Stimulated activated CD4-positive, alpha-beta T cell treated with anti-CD3 and anti-CD28 coated beads, Interleukin-1b, Interleukin-23, amount 100 ng/mL, for 48 hours (primary cell): ENCODE measurements at places on chromosomes 2 and 18.

- no peak for DNase-seq
Measured at GRCh38 chr18:49751427-49752094, 61.8 kb downstream of the ACAA2 start.

DNA sequence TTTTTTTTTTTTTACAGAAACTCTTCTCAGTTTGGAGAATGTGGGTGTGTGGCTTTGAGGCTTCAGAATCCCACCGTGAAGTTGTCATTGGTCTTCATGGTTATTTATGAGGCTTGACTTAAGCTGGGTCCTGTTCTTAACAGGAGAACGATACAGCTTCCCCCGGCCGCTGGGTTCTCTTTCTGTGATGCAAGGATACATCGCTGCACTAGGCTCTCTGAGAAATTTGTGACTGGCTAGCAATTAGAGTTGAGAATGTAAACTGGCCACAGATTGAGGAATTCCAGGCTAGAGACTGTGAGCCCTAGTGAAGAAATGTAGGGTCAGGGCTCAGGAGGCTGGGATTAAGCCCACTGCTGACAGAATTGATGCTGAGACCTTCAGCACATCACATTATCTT is 29.8 kb downstream of the MGAT5 start:
- DNase-seq = no peak

GRCh38 chr2:40653829-40654228 is 201.9 kb upstream of the SLC8A1 start:
- DNase-seq = no peak

GRCh38 chr18:49460976-49461601 is 644 bp upstream of the DYM start:
- DNase-seq = no peak

DNA sequence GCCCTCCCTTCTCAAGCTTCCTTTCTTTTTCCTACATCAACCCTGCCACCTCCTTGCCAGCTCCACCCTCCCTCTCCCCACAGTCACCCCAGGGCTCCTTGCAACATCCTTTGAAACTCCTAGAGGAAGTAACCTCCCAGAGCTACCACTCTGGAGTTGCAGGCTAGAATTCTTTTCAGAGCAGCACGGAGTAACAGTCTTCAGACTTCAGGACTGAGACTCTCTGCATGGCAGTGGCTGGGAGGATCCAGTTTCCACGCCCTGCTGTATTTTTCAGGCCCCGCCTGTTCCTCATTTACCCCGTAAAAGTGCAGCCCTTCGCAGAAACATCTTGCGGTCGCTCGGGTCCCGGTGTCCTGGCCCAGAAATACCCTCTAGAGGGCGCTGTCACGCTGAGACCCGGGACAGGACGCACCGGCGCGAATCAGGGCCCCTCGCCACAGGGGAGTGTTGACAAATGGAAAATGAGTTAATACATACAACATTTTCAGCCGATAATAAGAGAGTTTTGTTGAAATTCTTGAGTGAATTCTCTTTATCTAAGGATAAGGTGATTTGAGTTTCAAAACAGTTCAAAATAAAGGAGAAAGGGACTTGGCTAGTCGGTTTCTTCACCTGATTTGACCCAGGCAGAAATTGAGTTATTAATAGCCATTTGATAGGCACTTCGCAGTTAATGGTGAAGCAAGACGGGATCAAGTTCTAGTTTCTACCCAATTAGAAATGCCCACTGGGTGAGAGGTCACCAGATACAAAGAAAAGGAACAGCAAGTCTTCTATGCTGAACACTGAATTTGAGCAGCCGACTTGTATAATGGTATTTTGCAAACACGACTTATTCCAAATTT is 18.5 kb upstream of the NTSR2 start:
- DNase-seq = peak; percentile 85

DNA sequence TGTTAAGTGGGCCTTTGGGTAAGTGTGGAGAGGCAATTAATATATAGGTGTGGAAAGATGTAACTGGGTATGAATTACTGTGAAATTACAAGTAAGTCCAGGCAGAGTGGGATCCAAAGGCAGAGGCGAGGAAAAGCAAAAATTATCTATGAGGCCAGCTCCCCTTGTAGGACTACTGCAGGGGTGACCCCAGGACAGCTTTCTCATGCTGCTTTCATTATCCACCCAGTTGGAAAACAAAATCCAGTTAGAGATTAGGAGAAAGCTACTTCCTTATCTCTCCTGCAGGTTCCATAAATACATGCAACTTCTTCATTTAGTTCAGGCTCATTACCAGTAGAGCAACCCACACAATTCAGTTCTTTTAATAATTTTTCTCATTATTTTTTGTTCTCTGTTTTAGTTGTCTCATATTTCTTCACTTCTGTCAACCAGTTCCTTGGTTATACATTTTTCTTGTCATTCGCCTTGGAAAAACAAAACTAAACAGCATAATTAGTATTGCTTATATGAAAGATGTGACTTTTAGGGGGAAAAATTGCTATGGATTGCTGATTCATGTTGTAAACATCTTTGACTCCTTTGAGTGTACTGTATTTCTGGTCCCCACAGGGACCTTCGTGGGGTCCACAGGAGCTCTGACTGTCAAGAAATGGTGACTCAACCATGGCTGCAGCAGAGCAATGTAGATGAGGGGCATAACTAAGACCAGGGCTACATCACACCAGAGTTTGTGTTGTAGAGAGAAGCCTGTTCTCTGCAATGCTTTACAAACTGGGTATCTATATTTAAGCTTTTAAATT is 110.4 kb upstream of the PARD3B start:
- no peak for DNase-seq

GRCh38 chr2:63048367-63049171 is 2.1 kb upstream of the OTX1 start:
- no peak for DNase-seq

DNA sequence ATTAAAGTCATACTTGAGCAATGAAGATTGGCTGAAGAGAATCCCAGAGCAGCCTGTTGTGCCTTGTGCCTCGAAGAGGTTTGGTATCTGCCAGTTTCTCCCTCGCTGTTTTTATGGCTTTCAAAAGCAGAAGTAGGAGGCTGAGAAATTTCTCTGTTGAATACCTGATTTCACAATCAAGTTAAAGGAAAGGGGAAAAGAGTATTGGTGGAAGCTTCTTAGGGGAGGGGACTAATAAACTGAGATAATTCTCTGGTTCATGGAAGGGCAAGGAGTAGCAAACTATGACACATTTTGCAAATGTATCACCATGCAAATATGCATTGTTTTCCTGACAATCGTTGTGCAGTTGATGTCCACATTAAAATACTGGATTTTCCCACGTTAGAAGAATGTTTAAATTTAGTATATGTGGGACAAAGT is at the start of gene IL1B:
TSS of gene IL1B (minus strand) at position 85 of the 423 bp plus-strand sequence. CDS start 550 bp downstream, outside the sequence.
- no peak for DNase-seq

- no peak for DNase-seq
Measured at GRCh38 chr2:109211315-109211714, 82.3 kb downstream of the SH3RF3 start.

DNA sequence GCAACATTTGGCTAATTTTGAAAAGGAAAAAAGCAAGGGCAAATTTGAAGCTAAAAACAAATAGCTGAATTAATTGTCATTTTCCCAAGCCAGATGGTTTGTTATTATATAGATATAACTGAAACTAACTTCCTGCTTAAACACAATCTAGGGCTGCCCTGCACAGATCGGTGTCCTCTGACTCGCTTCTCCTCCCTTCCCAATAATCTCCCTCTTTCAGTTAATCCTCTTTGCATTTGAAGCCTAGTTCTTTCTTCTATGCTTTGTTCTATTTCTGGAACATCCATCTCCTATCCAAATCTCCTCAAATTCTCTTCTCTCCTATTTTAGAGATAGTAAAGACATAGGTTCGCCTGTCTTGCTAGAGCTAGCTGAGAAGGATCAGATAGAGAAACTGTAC is 328.1 kb downstream of the SLC8A1 start:
- no peak for DNase-seq

DNA sequence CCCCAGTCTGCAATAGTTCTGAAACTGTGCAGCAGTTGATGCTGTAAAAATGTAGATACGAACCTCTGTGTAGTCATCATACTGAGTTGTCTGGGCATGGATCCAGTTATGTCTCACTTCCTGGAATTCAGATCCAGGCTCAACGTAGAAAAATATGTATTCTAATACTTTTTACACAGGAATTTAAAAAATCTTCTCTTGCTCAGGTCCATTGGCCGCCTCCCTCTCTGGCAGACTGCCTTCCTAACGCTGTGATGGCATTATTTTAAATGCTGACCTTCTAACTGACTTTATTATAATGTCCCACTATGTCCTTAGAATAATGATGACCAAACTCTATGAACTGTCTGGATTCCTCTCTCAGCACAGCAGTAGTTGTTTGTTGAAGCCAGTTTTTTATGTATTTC is 119.6 kb downstream of the FEZ2 start:
- no peak for DNase-seq

GRCh38 chr2:39947294-39948015 is 168.4 kb upstream of the THUMPD2 start:
- peak; percentile 18 for DNase-seq

- DNase-seq = no peak
Measured at GRCh38 chr2:231245249-231246094, 47.0 kb downstream of the ARMC9 start.

DNA sequence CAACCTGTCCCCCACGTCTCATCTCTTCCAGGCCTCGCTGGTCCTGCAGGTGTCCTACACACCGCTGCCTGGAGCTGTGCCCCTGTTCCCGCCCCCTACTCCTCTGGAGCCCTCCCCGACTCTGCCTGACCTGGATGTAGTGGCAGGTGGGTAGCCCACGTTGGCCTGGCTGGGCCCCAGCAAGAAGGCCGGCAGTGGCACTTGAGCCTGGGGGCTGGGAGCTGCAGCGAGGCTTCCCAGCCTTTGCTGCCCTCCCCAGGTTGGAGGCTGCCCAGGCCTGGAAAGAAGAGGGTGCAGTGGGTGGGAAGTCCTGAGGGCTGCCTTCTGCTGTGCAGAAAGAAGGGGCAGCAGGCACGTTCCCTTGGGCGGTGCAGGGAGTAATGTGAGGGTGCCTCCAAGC is 58.4 kb downstream of the DYSF start:
- no peak for DNase-seq

DNA sequence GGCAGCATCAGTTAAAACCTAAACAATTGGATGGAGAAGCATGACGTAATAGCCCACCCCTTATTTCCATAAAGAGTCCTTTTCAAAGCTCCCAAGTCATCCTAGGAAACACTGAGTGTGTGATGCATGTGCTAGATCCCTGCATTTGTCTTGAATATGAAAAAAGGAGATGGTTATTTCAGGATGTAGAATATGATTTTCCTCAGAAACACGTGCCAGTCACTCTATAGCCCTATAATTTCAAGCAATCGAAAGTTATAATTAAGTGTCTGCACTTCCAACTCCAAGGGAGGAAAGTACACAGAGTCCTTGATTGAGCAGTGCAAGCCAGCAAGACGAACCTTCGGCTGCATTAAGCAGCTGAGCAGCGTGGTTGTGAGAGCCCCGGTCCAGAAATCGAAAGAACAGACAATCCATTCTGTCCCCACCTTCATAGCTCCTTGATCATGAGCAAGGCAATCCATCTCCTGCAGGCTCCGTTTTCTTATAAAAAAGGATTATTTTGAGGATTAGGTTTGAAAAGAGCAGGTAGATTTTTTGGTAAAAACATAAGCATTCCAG is 287.7 kb downstream of the FBXO15 start:
- DNase-seq = no peak

- no peak for DNase-seq
Measured at GRCh38 chr2:49948091-49948490, 793.8 kb upstream of the FSHR start.

DNA sequence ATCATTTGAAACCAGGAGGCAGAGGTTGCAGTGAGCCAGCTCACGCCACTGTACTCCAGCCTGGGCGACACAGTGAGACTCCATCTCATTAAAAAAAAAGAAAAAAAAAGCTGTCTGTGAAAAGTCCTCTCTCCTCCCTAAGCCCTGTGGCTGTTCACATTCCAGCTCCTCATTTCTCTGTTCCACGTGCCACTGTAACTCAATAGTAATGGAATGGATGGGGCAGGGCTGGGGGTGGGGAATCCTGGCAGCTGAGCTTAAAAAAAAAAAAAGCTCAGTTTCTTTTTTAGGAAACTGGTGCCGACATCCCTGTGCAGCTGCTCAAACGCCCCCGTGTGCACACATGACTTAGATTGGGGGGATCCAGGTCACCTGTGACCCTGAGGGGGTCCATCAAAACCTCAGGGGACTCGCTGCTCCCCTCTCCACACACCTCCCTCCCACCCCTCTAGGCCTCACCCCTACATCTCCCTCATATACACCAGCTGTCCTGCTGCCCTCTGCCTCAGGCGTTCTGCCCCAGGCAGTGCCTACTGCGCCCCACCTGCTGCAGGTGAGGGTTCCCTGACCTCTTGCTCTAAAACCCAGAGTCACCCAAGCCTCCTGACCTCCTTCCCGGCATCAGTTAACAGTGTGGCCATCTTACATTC is 255.4 kb downstream of the AGAP1 start:
- DNase-seq = no peak

DNA sequence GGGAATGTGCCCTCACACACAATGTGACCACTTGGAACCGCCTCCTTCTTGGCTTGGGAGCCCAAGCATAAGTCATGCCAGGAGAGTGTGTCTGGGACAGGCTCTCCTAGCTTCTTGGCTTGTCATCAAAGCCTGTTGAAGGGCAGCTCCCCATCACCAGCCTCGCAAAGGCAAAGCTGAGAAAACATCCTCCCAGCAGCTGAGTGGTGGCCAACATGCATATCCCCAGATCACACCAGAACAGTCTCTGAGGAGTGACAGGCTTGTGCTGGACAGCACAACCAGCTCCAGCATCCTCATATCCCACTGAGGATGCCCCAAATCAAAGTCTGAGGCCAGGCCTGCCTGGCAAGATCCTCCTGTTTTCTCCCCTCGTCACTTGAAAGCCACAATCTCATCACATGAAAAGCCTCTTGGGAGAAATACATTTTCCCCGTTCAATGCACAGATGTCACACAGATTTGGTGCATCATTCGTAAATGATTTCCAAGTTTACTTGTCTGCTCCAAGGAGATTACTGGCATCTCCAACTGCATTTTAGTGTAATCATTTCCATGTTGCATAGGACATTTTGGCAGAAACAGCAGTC is 269.3 kb downstream of the TTC32 start:
- DNase-seq = no peak

- no peak for DNase-seq
Measured at GRCh38 chr18:47800248-47800647, 130.2 kb downstream of the SMAD2 start.

DNA sequence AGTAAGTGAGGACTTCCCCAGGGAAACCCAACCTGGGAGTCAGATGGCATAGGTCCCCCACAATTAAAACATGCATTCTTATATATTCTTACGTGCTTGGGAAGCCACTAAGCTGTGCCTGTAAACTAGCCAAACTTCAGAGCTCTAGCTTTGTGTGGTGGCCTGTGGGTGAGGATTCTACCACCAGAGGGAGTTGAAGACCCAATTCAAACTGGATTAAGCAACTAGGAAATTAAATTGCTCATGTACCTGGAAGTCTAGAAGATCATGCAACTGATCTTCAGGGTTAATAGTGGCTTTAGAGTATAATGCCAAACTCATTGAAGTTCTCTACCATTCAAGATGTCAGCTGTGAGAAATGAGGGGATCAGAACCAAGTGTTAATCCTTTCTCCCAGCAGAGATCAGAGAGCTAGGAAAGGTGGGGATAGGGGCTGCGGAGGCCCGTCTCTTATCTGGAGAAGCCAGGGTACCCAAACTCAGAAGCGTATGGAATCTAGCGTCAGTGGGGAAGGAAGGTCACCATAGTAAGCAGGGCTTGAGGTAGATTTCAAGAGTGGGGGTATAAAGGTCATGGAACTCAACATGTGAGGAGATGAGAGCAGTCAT is 53.2 kb upstream of the CCDC85A start:
- DNase-seq = no peak
